Stimulated activated CD8-positive, alpha-beta memory T cell treated with anti-CD3 and anti-CD28 coated beads, Interleukin-15, amount 100 ng/mL, for 48 hours (primary cell): ENCODE measurements at places on chromosomes 6 and 20.

DNA sequence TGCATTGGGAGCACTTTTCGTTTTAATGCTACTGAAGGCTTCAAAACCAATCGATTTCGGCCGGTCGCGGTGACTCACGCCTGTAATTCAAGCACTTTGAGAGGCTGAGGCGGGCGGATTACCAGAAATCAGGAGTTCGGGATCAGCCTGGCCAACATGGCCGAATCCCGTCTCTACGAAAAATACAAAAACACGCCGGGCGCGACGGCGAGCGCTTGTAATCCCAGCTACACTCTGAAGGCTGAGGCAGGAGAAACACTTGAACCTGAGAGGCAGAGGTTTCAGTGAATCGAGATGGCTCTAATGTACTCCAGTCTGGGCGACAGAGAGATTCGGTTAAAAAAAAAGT lies 58.4 kb downstream of the TRIM38 start:
- no peak for DNase-seq

- DNase-seq = no peak
Observed at GRCh38 chr6:101605426-101605825, 211.9 kb downstream of the GRIK2 start.

DNA sequence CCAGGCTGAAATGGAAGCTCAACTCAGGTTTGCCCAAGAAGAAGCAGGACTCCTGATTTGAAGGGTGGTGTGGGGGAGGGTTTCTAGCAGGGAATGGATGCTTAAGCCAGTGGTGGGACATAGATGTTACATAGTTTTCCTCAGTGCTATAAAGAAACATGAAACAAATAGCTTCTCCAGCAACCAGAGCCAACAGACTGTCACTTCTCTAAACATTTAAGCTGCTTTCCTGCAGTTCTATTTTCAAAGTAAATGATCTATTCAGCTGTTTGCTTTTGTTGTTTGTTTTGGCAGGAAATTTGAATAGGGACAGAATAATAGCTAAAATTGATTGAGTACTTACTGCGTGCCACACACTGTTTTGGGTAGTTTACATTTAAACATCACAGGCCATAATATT lies 169.0 kb downstream of the UST start:
- DNase-seq = no peak

GRCh38 chr6:66838764-66839163 lies 1131.7 kb upstream of the EYS start:
- DNase-seq = no peak

- no peak for DNase-seq
Observed at GRCh38 chr6:159686703-159687102, 6.3 kb downstream of the SOD2 start.

DNA sequence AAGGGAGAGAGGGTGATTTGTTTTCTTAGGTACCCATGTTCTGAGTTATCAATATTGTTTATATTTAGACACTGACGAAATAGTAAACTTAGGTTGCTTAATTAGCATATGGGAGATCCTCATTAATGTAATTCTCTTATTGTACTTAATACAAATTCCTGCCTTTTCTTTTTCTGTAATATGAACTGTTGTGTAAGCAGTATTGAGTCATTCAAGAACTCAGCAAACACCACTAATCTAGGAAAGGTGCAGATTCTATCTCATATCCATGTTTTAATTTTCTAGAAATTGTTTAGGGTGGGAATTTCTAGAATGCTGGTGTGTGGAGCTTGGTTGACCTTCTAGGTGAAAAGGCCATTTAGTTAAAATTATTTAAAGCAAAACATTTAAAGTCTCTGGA lies 216.0 kb downstream of the ZFAND3 start:
- DNase-seq = no peak
